RPMI7951 (cell line): ENCODE measurements at places on chromosomes 12 and 14. TPM values are rescaled to one million over a fixed set of nuclear protein-coding genes. Genes with fewer than 3 reads are reported as not detected.
A peak's percentile ranks its signal among the peaks of the same experiment; 100 is the strongest.

GRCh38 chr12:5593998-5594397 lies 162.1 kb downstream of the NTF3 start:
- DNase-seq = no peak

GRCh38 chr12:26157001-26157400 lies 32.2 kb upstream of the BHLHE41 start:
- DNase-seq = no peak

- peak; percentile 14 for DNase-seq
Observed at GRCh38 chr14:29724991-29725390, 202.7 kb downstream of the PRKD1 start.

DNA sequence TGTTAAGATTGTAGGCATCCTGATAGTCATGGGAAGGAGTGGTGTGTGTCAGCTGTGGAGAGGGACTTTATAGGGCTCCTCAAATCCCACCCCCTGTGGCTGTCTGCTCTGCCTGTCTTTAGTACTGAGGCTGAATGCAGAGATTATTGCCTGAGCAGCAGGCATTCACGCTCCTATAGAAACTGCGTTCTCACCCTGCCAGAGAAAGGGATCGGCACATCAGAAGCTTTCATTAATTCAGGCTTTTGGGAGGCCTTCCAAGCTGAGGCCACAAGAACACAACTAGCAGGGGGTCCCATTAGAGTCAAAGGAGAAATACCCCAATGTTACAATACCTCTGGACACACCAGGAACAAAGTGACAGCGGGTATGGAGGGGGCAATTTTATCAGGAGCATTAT lies 12.6 kb downstream of the KCNK10 start:
- DNase-seq = no peak

DNA sequence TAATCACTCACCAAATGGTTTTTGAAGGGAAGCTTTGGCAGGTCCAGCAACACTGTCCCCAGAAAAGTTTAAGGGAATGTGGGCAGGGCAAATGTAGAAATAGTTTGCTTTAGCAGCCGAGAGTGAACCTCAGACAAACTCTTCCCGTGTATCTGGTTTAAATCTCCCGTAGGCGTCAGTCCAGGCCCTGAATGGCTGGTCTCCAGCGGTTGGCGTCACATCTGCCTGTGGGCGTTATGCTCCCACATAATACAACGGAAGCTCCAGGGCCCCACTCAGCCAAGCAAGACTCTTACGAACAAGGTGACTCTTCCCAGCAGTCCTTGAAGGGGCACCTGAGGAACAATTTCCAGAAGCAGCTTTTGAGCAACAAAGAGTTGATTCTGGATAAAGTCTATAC lies 942 bp downstream of the ZC2HC1C start:
- no peak for DNase-seq

DNA sequence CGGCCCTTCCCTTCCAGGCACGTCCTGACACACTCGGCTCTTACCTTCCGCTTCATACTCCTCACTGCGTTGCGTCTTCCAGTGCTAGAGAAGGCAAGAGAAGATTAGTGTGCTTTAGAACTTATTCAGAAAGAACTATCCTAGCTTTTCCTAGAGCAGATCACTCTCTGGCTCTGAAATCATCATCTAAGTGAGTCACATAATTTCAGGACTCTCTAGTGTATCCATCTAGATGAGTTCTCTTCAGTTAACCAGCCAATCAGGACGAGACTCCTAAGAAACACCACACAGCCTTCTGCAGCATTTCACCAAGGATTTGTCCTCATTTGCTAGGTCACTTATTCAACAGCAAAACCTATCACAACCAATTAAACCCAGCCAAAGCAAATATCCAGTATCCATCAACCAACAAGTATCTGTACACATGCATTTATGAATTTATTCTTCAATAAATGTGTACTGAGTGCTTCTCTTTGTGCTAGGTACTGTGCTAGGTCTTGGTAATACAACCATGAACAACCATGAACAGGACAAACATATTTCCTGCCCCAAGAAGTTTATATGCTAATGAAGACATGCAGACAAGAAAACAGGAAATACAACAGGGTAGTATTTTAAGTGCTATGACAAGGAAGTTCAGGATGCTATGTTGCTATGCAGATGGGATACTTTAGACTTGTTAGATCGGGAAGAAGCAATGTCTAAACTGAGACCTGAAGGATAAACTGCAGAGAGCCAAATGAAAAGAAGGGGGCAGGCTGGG lies 52.1 kb downstream of the NIN start:
- no peak for DNase-seq

DNA sequence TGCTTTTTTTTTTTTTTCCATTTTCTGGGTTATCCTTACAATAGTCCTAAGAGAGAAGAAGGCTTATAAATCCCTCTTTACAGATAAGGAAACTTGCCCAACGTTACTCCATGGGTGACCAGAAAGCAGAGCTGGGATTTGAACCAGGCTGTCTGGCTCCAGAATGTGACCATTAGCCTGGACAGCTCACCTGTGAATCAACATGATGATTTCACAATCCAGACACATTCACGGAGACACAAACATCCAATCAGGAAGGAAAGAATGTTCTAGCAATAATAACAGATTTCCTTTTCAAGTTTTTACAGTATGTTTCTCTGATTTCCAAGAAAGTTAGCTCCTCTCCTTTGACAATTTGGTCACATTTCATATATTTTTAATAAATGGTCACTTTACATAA lies 118.3 kb downstream of the GALC start:
- DNase-seq = no peak

DNA sequence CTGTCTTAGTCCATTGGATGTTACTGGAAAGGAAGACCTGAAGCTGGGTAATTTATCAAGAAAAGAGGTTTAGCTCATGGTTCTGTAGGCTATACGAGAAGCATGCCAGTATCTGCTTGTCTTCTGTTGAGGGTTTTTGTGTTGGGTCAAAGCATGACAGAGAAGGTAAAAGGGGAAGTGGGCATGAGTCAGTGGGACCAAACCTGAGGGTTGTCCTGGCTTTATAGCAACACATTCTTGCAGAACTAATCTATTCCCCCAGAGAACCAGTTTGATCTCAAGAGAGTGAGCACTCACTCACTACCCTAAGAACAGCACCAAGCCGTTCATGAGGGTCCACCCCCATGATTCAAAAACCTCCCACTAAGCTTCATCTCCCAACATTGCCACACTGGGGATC lies 19.0 kb upstream of the KRAS start:
- DNase-seq = no peak

- peak; percentile 21 for DNase-seq
Observed at GRCh38 chr12:108237272-108237671, 101.8 kb downstream of the CMKLR1 start.

GRCh38 chr12:125111403-125111802 lies 46.2 kb downstream of the AACS start:
- no peak for DNase-seq

GRCh38 chr12:10557329-10557728 lies 51.6 kb downstream of the EIF2S3B start:
- no peak for DNase-seq

- DNase-seq = peak; percentile 11
Observed at GRCh38 chr12:115840159-115840558, 437.3 kb downstream of the MED13L start.

DNA sequence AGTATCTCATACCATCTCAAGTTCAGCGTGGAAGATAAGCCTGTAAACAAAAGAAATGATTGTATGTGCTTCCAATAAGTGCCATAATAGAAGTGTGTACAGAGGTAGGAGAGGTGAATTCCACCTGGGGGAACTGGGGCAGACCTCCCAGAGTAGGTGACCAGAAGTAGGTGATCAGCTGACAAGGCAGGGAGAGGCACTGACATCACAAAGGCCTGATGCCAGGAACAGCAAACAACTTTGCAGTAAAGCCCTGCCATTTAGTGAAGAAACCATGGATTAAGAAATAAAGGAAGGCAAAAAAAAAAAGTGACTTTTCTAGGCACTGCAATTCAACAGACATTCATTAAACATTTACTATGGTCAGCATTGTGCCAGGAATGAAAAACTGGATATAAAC lies 31.1 kb downstream of the NR1H4 start:
- no peak for DNase-seq

GRCh38 chr14:42734041-42734440 lies 1127.4 kb downstream of the LRFN5 start:
- no peak for DNase-seq

DNA sequence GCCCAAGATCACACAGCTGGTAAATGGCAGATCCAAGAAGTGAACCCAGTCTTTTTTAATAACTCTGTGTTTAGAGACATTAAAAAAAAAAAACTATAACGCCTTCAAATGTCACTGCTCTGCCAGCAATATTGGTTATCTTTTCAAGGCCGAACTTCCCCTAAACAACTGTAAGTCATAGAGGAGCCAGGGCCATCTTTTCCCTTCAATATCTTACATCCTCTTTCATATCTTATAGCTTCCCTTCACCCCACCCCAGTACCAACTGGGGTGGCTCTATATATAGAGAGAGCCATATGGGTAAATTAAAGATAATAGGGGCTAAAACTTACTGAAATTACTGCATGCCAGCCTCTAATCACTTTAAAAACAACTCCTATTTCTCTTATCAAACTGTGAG lies 100.2 kb downstream of the STAB2 start:
- DNase-seq = no peak

- no peak for DNase-seq
Observed at GRCh38 chr12:91205811-91206210, 23.2 kb upstream of the DCN start.

GRCh38 chr14:80621701-80622100 lies 319.8 kb downstream of the CEP128 start:
- DNase-seq = peak; percentile 31

GRCh38 chr14:29039171-29039570 lies 272.6 kb downstream of the FOXG1 start:
- no peak for DNase-seq

GRCh38 chr14:101604935-101605780 lies 43.9 kb downstream of the DIO3 start:
- no peak for DNase-seq

GRCh38 chr12:105036937-105037649 lies 47.2 kb downstream of the ALDH1L2 start:
- no peak for DNase-seq

DNA sequence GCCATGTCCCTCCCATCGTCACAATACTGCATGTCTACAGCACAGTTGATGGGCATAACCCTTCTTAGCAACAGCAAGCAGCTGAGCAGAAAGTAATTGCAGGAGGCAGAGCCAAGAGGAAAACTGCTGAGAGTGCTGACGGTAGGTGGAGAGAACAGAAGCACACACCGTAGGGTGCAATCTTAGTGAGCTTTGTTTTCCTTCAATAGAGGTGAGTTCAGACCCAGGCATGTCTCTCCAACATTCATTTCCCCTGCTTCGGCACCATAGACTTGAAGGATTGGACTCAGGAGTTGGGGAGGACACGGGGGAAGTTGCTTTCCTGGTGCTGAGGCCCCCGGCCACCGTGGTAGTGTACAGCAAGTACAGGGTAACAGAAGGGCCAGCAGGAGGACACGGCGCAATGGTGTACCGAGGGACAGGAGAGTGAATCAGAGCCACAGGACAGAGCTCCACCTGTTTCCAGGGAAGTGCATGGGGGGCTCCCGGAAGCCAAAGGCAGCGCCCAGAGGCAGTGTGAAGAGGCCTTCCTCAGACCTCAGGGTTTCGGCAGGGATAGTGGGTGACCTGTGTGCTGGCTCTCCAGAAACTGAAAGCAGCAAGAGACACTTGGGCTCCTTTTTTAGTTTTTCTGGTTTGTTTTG lies 36.3 kb upstream of the SINHCAF start:
- no peak for DNase-seq

GRCh38 chr12:67942724-67943123 lies 46.5 kb upstream of the IFNG-AS1 start:
- DNase-seq = peak; percentile 15

- DNase-seq = no peak
Observed at GRCh38 chr14:38500125-38500524, 244.2 kb upstream of the CLEC14A start.

- DNase-seq = peak; percentile 82
Observed at GRCh38 chr12:112121780-112122565, 3.4 kb upstream of the TRAFD1 start.

GRCh38 chr14:60420050-60420449 lies 65.8 kb downstream of the C14orf39 start:
- no peak for DNase-seq

DNA sequence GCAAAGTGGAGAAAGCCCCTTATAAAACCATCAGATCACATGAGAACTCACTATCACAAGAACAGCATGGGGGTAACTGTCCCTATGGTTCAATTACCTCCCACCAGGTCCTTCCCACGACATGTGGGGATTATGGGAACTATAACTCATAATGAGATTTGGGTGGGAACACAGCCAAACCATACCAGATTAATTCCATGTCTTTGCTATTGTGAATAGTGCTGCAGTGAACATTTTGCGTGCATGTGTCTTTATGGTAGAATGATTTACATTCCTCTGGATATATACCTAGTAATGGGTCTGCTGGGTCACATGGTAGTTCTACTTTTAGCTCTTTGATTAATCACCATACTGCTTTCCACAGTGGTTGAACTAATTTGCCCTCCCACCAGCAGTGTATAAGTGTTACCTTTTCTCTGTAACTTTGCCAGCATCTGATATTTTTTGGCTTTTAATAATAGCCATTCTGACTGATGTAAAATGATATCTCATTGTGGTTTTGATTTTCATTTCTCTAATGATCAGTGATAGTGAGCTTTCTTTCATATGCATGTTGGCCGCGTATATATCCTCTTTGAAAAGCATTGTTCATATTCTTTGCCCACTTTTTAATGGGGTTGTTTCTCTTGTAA lies 29.7 kb upstream of the SAV1 start:
- DNase-seq = no peak

The TMEM233 gene
- total RNA-seq = 0.48 and 0.59 TPM in 2 replicates

The STON2 gene
- 0.49 and 1.6 TPM in 2 replicates for total RNA-seq

The SOCS2 gene
- 7.3 and 9.5 TPM in 2 replicates for total RNA-seq

The PNP gene
- total RNA-seq = 42.3 and 45.0 TPM in 2 replicates

The ERP27 gene
- 0.10 TPM in 1 of 2 replicates, not detected in the other for total RNA-seq

The ZDHHC22 gene
- not detected in 2 replicates for total RNA-seq

The RTN1 gene
- not detected in 2 replicates for total RNA-seq

The CD163 gene
- total RNA-seq = not detected in 2 replicates

The CCDC60 gene
- not detected in 2 replicates for total RNA-seq

The TAS2R30 gene
- total RNA-seq = 0.60 and 0.98 TPM in 2 replicates

The JPH4 gene
- under 0.01 TPM in 1 of 2 replicates, not detected in the other for total RNA-seq

The AICDA gene
- total RNA-seq = not detected in 2 replicates

The FOXM1 gene
- 38.6 and 58.3 TPM in 2 replicates for total RNA-seq

The IFNG-AS1 gene
- total RNA-seq = not detected in 2 replicates

The SCN8A gene
- 0.29 and 0.60 TPM in 2 replicates for total RNA-seq

The CACNA2D4 gene
- 0.24 TPM in 1 of 2 replicates, not detected in the other for total RNA-seq

The HOTAIR gene
- not detected in 2 replicates for total RNA-seq

The GCH1 gene
- total RNA-seq = 1.3 and 3.5 TPM in 2 replicates

The SLC2A3 gene
- total RNA-seq = 20.1 and 20.6 TPM in 2 replicates
